Ammon's horn (tissue), 1 donor: ENCODE measurements at places on chromosomes 2 and 18.
A peak's percentile ranks its signal among the peaks of the same experiment; 100 is the strongest.

- DNase-seq = no peak
Observed at GRCh38 chr18:34624551-34624950, 85.5 kb upstream of the DTNA start.

DNA sequence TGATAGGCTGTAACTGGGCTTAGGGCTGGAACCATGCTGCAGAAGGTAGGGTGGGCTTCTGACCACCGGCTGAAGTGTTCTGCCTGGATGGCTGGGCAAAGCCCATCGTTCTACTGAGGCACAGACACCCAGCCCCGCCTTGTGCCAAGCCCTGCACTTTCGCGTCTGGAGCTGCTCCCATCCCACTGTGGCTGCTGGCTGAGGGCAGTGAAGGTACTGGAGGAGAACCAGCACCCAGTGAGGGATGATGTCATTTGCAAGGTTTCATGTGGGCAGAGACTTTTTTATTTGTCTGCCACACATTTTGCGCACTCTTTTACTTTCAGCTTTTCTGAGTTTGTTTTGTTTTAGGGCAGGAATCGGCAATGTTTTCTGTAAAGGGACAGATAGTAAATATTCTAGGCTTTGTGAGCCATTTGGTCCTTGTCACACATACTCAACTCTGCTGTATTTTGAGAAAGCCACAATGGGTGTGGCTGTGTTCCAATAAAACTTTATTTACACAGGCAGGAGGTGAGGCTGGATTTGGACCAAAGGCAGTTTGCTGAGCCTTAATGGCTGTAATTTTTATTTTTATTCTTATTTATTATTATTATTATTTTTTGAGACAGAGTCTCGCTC, 85.6 kb downstream of the ASB1 start:
- DNase-seq = no peak

GRCh38 chr2:144322379-144322778, 197.5 kb downstream of the ZEB2 start:
- DNase-seq = no peak

- DNase-seq = no peak
Observed at GRCh38 chr2:168138374-168138773, 109.0 kb downstream of the STK39 start.

DNA sequence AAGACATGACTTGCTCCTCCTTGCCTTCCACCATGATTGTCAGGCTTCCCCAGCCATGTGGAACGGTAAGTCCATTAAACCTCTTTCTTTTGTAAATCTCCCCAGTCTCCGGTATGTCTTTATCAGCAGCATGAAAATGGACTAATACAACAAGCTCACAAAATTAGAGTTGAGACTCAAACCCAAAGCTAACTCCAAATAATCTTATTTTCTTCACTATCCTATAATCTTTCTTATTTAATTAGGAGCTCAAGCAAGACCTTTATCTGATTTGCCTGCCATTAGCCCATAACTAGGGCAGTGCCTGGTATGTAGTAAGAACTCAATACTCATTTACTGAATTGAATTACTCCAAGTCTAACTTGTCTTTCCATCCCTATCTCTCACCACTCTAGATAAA, 289.2 kb downstream of the SUCLG1 start:
- DNase-seq = no peak

DNA sequence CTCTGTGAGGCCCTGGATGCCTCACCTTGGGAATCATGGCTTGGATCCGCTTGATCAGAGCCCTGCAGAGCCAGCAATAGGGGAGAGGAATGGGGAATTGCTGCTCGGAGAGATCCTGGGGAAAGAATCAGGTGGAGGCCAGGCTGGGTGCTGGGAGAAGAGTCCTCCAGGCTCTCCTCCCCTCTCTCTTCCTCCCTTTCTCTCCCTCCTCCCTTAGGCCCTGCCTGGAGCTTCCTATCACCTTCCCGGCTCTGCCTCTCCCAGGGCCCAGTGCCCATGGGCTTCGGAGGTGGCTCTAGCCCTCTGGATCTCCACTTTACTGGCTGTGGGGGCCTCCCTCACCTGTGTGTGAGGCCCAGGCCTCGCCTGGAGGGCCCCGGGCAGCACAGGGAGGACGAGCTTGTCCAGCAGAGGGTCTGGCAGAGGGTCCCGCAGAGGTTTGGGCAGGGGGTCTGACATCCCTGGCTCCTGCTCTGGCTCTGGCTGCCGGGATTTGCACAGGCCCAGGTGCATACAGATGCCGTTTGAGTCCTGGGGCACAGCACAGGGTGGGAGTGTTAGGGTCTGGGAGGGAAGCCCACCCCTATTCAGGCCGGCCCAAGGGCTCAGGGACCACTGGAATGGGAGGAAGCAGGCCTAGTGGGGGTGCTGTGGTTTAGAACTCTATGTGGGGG, 2.6 kb downstream of the SFTPB start:
- no peak for DNase-seq

GRCh38 chr2:209389171-209389618, 34.7 kb upstream of the MAP2 start:
- DNase-seq = peak; percentile 29

DNA sequence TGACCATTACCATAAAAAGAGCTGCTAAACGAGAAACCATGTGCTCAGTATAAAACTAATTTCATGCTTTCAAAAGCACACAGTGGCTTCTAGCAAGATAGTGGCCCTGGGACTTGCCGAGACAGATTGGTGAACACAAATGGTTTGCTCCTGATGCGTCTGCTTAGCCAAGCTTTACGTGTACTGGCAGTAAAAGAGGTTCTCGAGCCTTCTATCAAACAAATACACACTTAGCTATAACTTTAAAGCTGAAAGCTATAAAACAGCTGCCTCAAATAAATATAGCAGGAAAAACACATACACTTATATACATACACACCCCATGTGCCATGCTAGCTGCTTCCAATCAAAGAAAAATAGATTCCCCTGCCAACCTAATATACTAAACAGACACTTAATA, 117.0 kb downstream of the ZNF385B start:
- DNase-seq = no peak

- peak; percentile 28 for DNase-seq
Observed at GRCh38 chr2:169877398-169877797, 50.1 kb downstream of the UBR3 start.

DNA sequence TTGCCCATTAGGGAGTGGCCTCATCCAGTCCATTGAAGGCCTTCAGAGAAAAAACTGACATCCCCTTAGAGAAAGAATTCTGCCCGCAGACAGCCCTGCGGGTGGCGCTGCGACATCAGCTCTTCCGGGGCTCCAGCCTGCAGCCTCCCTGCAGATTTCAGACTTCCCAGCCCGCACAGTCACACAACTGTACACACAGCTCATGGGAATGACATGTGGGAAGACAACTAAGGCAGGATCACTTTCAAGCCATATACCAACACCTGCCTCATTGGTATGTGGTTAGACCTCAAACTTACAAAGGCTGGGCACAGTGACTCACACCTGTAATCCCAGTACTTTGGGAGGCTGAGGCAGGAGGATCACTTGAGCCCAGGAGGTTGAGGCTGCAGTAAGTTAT, 24.8 kb upstream of the TUBB6 start:
- DNase-seq = no peak
